ENCODE measurements at places on chromosomes 3 and 15. TPM values are rescaled to one million over a fixed set of nuclear protein-coding genes. Genes with fewer than 3 reads are reported as not detected.

Gene TM4SF4
- total RNA-seq = 0.23 TPM

DNA sequence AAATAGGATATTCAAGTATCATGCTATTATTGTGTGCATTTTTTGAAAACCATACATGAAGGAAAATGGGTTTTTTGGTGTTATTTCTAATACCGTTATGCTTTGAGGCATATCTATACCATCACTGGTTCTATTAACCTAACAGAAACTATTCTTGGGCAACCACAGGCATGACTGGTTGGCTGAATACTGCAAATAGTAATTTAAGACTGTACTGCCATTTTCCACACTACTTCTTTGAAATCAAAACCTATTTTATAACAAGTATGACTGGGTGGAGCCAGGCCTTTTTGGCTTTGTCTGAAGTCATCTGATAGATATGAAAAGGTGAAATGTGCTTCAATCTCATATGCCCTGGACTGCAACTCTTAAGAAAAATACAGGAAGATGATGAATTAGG, 115.1 kb downstream of the ULK4 start:
- DNase-seq = no peak

GRCh38 chr15:71066983-71067382, 48.3 kb upstream of the THSD4 start:
- no peak for DNase-seq

DNA sequence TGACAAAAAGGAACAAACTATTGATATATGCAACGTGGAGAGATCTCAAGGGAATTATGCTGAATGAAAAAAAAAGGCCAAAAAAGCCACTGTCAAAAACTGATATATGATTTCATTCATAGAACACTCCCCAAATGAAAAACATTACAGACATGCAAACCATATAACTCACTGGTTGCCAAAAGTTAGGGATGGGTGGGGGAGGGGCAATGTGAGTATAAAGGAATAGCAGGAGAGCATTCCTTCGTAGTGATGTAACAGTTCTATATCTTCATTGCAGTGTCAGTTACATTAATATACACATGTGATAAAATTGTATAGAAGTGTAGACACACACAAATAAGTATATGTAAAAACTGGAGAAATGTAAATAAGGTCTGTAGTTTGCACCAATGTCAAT, 12.2 kb downstream of the GBE1 start:
- peak; percentile 57 for DNase-seq

DNA sequence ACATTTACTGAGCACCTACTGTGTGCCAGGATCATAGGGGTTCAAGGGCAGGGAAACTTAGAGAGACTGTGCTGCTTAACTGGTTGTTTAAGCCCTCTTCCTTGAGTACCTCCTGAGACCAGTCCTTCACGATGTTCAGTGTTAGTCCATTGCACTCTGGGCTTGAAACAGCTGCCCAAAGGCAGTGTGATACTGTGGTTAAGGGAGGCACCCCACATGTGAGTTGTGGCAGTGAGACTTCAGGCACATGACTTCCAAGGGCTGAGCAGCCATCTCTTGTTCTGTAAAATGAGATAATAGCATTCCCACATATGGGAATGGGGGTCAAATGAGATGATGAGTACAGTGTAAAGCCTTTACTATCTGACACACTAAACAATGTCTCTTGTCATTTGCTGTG, 75.1 kb downstream of the LINGO1 start:
- no peak for DNase-seq

Gene DNAJA4
- total RNA-seq = 5.4 TPM

DNA sequence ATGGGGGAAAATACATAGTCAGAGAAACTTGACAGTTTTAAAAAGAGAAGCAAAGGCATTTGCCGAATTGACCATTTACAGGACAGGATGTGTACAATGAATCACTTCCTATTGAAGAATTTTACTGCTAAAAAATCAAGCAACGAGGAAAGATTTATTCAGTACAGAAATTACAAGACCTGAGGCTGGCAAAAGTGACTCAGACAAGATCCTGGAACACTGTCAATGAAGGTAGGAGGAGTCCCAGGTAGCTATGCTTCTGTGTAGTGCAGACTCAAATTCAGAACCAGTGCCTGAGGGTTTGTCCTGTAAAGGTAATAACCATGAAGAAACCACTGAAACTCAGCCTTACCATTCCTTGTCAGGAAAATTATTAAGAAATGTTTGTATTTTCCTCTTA, 120.9 kb downstream of the ZMAT3 start:
- DNase-seq = peak; percentile 93

Gene AGBL1
- not detected for total RNA-seq

GRCh38 chr3:60826511-60826910, 424.7 kb downstream of the FHIT start:
- DNase-seq = no peak
